NCI-H1105 (cell line): ENCODE measurements at places on chromosomes 12 and 14.

DNA sequence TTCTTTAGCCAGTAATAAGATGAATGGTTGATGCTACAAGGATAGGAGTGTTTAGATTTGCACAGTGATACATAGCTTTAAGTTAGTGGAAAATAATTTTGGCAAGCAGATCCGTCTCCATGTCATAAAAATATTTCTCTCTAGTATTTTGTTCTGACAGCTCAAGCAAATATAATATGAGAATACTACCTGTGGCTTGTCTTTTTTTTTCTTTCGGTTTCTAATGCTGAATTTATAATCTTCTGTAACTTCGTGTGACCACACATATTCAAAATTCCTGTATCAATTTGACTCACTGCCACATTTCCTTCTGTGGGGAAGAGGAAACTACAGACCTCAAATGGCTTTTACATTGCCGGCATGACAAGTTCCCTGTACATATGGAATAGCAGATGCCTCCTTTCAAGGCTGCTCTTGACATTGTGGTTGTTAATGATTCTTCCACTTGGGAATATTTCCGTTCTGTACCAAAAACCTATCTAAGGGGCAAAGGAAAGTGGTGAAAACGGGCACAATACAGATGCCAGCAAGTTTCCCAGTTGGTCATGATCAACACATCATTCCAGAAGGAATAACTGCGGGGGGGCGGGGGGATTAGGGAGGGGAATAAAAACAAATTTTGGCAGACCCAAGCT lies 103.6 kb upstream of the CCDC91 start:
- no peak for DNase-seq

DNA sequence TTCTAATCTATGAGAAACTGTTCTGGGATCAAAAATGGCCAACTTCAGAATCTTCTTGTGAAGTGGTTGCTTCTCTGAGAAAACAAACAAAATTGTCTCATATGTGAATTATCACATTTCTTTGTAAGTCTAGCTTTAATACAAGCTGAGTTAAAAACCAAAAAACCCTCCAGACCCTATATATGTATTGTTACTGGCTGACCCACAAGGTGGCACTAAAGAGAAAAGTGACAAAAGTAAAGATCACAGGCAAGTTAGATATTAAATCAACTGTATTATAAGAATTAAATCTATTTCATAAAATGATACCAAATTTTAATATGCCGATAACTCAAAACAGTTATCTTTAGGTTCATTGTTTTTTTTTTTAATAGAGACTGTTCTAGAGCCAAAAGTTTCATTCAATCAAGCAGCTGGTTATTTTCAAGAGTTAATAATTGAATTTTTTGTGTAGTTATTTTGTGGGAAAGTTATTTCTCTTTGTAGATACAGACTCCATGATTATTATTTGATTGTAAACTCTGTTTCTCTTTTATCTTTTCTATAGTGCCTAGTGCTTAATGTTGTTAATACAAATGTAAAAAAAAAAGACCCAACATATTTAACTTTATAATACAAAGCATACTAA lies 7.5 kb upstream of the TRHDE start:
- DNase-seq, result no peak

- DNase-seq, result peak; percentile 84
Measured at GRCh38 chr14:100471441-100472093, 115.7 kb downstream of the BEGAIN start.

GRCh38 chr12:47938594-47938993 lies 24.8 kb upstream of the TMEM106C start:
- no peak for DNase-seq

GRCh38 chr14:94768521-94769390 lies 1.2 kb downstream of the GSC start:
- no peak for DNase-seq

GRCh38 chr12:52186118-52186840 lies 5.5 kb downstream of the KRT80 start:
- no peak for DNase-seq

GRCh38 chr14:39302124-39302810 lies 68.6 kb downstream of the MIA2 start:
- DNase-seq, result no peak

- no peak for DNase-seq
Measured at GRCh38 chr12:64237382-64237781, 15.3 kb upstream of the KICS2 start.

- DNase-seq, result no peak
Measured at GRCh38 chr12:66398931-66399910, 96.9 kb downstream of the HELB start.

DNA sequence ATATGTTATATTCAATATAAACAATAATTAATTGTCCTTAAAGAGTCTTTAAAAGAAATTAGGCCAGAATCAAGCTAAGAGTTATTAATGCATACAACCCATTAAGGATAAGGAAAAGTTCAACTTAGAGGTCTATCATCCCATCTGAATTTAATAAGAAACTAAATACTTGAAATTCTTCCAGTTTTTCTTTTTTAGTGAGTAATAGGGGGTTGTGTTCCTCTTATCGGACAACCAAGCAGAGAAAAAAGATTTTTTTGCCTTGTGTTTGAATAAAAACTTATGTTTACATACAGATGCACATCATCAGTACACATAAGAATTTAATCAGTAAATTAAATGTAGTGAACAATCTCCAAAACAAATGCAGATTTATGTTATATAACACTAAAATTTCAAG lies 32.5 kb downstream of the PAWR start:
- DNase-seq, result no peak

GRCh38 chr14:53810221-53810620 lies 146.4 kb downstream of the BMP4 start:
- no peak for DNase-seq

GRCh38 chr14:92599811-92600210 lies 86.2 kb downstream of the RIN3 start:
- no peak for DNase-seq

DNA sequence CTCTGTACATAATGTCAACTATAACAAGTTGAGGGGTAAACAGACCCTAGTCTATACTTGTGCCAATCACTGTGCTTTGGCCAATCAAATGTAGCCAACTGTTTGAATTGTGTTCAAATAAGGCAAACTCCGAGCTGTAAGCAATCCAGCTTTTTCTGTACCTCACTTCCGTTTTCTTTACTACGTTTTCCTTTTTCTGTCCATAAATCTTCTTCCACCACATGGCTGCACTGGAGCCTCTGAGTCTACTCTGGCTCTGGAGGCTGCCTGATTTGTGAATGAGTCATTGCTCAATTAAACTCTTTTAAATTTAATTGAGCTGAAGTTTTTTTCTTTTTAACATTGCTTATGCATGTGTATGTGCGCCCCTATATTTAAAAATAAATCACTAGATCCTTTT lies 29.7 kb downstream of the CLEC1A start:
- no peak for DNase-seq

- no peak for DNase-seq
Measured at GRCh38 chr14:104390221-104390931, 189.2 kb upstream of the C14orf180 start.

- no peak for DNase-seq
Measured at GRCh38 chr14:42149609-42150261, 543.1 kb downstream of the LRFN5 start.

- DNase-seq, result no peak
Measured at GRCh38 chr14:74973003-74973653, 17.7 kb upstream of the PGF start.

DNA sequence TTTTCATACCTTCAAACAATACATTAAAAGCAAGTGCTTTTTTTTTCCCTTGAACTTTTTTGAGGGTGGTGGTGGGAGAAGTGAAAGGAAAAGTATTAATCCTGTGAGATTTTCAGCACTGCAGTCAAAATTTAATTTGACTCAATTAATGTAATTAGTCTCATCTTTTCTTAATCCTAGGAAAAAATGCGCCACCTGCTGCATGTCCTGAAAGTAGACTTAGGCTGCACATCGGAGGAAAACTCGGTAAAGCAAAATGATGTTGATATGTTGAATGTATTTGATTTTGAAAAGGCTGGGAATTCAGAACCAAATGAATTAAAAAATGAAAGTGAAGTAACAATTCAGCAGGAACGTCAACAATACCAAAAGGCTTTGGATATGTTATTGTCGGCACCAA lies 52.2 kb downstream of the SPATA7 start:
- peak; percentile 6 for DNase-seq

- DNase-seq, result no peak
Measured at GRCh38 chr14:101063121-101063520, 159.6 kb upstream of the RTL1 start.

DNA sequence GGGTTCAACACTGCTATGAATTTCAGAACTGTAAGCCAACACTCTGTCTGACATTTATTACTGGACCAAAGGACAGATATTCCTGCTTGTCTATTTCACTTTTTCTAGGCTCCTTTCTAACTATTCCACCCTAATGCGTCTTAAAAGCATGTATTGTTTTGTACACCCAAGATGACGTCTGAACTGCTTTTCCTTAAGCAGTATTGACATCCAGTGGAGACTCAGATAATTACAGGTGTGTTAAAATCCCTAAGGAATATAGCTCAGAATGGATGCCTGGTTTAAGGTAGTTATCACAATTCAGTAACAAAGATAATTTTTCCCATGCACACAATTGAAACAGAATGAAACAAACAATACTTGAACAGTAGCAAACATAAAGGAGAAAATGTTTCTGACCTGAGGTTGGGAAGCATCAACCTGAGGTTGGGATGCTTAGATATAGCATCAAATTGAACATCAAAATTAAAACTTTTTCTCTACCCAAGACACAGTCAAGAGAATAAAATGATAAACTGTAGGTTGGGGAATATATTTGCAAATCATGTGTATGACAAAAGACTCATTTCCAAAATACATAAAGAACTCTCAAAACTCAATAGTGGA lies 93.7 kb upstream of the PTPRR start:
- DNase-seq, result peak; percentile 13

DNA sequence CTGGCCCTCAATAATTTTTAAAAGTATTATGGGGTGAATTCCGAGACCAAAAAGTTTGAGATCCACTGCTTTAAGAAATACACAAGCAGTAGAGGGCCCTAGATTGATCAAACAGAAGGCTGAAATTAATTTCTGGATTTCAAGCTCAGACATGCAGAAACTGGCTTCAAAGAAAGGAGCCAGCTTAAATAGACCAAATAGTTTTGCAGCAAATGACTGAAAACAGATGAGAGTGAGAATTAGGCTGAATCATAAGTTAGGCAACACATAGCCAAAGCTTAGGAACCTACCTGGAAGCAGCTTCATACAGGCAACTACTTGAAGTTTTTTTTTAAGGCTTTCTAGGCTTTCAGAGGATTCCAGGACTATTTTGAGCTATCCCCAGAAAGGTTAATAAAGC lies 12.4 kb downstream of the ATF7 start:
- no peak for DNase-seq

- no peak for DNase-seq
Measured at GRCh38 chr14:25046301-25046943, 3.5 kb downstream of the STXBP6 start.

DNA sequence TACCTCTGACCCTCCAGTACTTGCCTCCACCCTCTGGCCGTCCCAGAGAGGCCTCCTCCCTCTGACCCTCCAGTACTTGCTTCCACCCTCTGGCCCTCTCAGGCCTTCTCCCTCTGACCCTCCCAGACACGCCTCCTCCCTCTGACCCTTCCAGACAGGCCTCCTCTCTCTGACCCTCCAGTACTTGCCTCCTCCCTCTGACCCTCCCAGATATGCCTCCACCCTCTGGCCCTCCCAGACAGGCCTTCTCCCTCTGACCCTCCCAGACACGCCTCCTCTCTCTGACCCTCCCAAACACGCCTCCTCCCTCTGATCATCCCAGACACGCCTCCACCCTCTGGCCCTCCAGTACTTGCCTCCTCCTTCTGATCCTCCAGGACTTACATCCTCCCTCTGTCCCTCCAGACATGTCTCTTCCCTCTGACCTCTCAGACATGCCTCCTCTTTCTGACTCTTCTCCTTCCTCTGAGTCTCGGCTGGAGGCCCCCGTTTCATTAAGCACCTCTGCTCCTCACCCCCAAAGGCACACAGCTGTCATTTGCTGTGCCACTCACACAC lies 71.9 kb downstream of the PHETA1 start:
- DNase-seq, result no peak

- peak; percentile 64 for DNase-seq
Measured at GRCh38 chr12:12714276-12715021, 2.7 kb upstream of the CDKN1B start.

- DNase-seq, result peak; percentile 47
Measured at GRCh38 chr14:86532219-86532618, 1002.3 kb downstream of the FLRT2 start.

DNA sequence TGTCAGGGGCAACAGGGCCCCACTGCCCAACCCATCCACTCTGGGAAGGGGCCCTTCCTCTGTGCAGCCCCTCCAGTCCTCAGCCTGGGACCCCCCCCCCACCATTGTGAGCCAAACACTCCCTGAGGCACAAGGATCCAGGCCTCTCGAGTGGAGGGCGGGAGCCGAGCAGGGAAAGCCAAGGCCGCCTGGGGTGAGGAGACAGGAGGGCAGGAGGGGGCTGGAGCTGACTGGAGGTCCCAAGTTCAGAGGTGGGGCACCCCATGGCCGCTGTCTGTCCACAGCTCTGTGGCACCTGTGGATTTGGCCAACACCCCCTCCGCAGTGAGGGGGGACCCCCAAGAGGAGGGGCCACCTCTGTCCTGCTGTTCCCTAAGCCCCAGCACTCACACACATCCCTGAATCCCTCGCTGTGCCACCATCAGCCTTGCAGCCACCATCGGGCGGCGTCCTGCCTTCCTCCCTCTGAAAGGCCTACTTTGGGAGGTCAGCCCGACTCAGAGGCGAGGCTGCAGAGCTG lies 25.4 kb upstream of the C14orf180 start:
- no peak for DNase-seq

GRCh38 chr12:26323673-26324072 lies 128.3 kb downstream of the SSPN start:
- DNase-seq, result no peak

- DNase-seq, result no peak
Measured at GRCh38 chr14:24164518-24164991, 3.5 kb downstream of the IRF9 start.

DNA sequence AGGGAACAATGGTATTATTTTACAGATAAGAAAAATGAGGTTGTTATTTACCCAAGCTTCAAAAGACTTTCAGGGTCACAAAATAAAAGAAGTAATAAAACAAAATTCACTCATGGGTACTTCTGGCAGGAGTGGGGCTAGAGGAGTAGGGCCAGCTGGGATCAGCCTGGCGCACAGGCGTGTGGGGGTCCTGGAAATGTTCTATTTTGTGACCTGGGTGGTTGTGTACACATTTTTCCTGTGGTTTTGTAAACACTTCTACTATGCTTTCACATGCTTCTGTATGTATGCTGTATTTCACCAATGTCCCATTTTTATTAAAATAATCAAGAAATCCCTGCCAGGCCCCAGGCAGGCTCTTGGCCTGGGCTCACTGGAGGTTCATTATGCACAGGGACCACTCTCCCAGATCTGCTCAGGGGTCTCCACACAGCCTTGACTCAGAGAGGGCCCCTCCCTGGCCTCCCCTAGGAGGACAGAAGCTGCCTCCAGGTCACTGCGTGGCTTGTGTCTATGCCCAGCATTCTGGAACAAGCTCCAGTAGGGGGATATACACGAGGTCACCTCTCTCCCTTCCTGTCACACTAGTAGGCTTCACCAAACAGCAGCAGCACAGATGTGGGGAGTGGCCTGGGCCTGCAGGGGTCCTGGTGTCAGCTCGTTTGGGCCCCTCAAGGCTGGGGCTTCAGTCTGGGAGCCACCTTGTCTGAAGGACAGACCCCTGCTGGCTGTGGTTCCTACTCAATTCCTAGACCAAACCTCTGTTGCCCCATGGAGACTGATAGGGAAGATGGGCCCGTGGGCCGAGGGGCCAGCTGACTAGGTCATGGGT lies 37.8 kb downstream of the ANAPC7 start:
- no peak for DNase-seq
